Aorta (tissue), 5 donors: ENCODE measurements at places on chromosomes 11 and 22. TPM values are rescaled to one million over a fixed set of nuclear protein-coding genes. Genes with fewer than 3 reads are reported as not detected.

The NCAM1 gene
- 10.2 TPM for total RNA-seq

The SBF2 gene
- total RNA-seq = 82.0 TPM

DNA sequence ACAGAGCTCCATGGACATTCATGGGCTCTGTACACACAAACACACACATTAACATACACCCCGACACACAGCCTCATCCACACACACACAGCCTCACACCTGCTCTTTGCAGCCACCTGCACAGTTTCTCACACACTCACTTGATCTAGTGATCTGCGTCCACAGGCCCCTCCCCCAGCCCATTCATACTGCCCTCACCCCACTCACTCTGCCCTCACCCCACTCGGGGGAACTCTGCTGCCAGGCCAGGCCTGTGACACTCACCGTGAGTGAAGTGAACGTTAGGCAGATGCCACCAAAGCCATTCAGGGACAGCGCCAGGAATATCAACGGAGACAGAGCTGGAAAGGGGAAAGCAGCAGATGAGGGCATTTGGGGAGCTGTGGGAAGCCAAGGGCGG lies 15.0 kb downstream of the SLC43A1 start:
- no peak for DNase-seq

The MAML2 gene
- 18.1 TPM for total RNA-seq

DNA sequence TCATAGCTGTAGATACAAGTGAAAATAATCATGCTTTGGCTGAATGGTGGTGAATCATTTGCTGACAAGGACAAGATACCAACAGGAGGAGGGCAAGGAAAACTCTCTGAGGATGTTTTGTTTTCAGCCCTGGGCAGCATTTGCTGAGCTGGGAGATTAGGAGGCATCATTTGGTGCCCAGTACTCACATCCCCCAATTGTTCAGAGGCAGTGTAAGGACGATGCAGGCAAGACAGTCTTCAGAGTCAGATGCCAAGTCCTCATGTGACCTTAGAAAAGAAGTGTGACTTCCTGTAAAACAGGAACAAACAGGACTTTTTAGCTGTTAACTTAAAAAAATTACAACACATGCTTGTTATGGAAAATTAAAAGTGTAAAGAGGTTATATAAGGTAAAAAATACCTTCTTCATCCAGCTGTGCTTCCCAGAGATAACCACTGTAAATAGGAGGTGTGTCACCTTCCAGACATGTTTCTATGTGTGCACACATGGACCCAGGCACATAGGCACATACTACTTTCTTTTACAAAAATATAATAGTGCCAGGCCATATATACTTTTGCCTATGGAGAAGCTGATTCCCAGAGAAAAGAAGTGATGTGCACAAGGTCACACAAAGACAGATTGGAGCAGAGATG lies 18.0 kb downstream of the CNTF start:
- no peak for DNase-seq

The LMO1 gene
- total RNA-seq = not detected

DNA sequence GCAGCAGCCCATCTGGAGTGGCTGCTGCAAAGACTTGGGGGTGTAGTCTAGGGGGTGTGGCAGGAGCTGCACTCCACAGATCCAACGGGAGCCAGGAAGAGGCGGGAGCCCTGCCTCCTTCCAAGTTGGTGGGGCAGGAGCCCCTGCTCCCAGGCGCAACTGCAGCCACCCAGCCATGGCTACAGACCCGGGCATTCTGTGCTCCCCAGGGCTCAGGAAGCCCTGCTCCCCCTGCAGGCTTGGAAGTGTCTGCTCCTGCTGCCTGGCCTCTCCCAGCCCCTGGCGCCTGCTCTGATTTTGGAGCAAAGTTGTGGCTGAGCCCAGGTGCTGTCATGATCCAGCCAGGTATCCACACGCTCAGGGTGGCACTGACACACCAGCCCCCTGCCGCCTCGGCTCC lies 58.5 kb downstream of the CCDC34 start:
- no peak for DNase-seq

GRCh38 chr11:69530278-69531070 lies 49.0 kb downstream of the LINC01488 start:
- peak; percentile 53 for DNase-seq

DNA sequence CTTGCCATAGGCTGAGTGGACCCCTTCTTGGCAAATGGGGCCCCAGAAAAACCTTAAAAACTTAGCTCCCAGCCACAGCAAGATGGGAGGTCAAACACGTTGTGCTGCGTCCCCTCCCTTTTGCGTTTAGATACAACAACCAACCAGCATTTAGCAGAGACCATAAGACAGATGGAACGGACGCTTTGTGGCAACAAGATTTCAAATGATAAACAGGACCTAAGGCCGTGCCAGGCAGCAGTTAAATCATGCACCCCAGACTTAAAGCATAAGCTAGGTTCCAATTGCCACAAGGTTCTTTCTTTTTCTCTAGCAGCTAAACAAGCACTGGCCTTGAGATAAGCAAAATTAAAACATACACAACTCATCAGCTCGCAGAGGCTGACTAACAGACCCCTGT lies 39.4 kb upstream of the NTM start:
- DNase-seq = no peak

The LIF gene
- total RNA-seq = 6.6 TPM

DNA sequence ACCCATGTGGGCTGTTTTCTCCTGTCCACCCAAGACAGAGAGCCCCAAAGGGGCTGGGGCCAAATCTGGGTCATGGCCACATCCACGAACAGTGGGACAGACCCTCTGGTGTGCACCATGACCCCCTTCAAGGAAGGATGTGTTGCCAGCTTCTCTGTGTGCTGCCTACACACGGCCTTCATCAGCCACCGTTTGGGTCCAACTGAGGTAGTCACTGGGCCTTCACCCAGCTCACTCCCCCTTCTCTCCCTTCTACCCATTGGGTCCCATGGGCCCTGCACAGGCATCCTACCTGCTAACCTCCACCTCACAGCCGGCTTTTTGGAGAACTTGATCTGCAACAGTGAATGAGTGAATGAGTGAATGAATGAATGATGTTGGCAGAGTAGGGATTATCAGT lies 1484.9 kb downstream of the BRD1 start:
- DNase-seq = peak; percentile 38

DNA sequence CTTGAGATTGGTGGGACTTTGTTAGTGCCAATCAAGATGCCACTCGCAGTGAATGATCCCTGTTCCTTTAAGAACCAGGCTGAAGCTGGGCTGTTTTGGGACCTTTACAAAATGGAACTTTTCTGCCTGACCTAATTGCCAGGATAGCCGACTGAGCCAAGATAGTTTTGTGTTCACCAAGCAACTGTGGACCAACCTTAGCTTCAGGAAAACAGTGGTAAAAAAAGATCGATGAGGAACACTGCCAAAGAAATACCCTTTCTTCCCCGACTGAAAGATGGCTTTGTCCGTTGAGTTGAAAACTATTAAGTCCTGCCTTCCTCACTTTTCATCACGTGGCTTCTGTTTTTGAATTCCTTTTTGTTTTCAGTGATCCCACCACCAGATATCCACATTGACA lies 157.9 kb upstream of the SORL1-AS1 start:
- no peak for DNase-seq

The KCNQ1OT1 gene
- 5.4 TPM for total RNA-seq

The RIC3 gene
- 13.1 TPM for total RNA-seq

The PDGFB gene
- 20.7 TPM for total RNA-seq

DNA sequence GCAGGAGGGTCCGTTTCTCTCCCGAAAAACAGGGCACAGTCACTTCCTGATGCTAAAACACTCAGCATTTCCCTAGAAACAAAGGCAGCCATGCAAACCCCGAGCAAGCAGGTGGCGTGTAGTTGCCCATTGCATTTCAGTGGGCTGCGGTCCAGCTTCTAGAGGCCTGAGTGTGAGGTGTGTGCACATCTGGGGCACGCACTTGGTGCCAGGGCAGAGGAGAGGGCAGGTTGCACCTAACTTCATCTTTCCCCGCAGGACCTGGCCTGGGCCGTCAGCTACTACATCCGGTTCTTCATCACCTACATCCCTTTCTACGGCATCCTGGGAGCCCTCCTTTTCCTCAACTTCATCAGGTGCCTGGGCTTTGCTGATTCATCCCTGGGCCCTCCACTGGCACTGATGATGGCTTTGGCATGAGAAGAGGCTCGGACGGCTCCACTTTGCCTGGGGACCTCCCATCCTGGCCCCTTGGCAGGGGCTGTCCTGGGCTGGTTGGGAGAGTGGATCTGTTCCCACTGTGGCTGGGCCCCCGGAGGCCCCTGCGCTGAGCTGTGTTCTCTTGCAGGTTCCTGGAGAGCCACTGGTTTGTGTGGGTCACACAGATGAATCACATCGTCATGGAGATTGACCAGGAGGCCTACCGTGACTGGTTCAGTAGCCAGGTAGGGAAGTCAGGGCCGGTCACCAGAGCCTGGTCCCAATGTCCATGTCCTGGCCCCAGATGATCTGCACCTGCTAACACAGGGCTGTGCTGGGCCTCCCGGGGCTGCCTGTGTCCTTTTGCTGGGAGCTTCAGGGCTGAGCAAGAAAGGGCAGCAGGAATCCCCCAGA lies 28.4 kb downstream of the FADS3 start:
- no peak for DNase-seq
